Activated naive CD8-positive, alpha-beta T cell treated with anti-CD3 and anti-CD28 coated beads, Interleukin-2, amount 10 ng/mL, durations not matched to agents 7 days and 5 days (primary cell): ENCODE measurements at places on chromosomes 16 and 17.

DNA sequence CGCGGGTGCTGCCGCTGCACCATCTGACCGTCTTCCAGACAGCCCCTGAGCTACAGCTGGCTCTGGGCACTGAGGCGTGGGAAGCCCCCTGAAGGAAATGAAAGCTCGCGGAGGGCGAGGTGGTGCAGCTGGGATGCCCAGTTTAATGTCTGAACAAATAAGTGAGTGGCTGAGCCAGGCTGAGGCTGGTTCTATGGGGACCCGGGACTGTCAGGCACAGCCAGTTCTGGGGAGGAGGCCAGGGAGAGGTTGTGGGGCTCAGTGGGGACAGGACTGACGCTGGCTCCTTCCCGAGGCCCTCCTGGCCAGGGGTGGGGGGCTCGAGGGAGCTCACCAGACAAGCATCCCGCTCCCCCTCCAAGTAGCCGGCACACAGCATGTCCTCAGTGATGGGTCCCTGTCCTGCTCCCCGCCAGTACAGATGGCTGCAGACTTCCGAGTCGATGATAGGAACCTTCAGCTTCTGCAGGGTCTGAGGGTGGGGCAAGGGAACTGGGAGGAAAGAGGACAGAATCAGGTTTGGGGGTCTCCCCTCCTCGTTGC is 4.4 kb downstream of the PRSS22 start:
- H3K27ac ChIP-seq, result no peak overlapping the region
- peaks cover 3% of the 10 kb centered on the region for H3K4me1 ChIP-seq
- peaks cover 13% of the 10 kb centered on the region for H3K27me3 ChIP-seq
- no peak overlapping the region for H3K4me3 ChIP-seq
- no peaks in the 10 kb centered on the region for H3K36me3 ChIP-seq

DNA sequence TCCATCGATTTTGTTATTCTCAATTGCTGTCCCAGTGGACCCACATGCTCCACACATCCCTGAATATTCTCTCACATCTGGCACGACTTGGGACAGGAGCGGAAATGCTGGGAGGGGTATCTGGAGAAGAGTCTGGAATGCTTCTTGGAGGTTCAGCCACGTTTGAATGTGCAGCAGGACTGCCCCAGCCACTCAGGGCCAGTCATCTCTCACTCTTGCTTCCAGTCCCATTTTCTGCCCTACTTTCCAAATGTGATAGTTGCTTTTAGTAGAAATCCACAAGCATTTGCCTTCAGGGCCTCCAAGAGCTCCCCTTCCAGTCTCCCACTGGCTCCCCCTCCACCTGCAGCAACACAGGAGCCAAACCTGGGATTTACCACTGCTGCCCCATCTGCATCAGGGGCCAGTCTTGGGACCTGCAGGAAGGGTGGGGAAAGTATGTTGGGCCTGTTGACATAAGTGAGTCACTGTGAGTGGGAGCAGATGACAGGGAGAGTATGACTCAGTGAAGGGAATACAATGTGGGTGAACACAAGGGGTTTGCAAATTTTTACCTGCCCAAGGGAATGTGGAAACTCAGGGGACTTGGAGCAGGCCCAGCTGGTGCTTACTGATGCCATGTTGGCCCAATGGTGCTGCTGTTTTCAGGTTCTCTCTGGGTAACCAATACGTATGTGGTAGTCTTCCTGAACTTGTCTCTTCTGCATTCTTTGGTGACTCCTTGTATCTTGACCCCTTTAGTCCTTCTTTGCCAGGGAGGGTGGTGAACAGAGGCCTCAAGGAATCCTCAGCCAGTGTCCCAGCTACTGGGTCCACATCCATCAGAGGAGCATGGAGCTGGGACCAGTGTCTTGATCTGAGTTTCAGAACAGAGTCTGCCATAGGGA is 78.8 kb upstream of the CRHR1 start:
- DNase-seq, result no peak
- H3K27ac ChIP-seq, result no peak overlapping the region
- peaks cover 24% of the 10 kb centered on the region for H3K27me3 ChIP-seq
- no peak overlapping the region for H3K4me3 ChIP-seq

GRCh38 chr16:85175724-85176233 is 63.5 kb upstream of the CIBAR2 start:
- DNase-seq, result no peak
- peaks cover 49% of the 10 kb centered on the region for H3K27me3 ChIP-seq
- no peak overlapping the region for H3K27ac ChIP-seq
- H3K4me1 ChIP-seq, result no peaks in the 10 kb centered on the region

DNA sequence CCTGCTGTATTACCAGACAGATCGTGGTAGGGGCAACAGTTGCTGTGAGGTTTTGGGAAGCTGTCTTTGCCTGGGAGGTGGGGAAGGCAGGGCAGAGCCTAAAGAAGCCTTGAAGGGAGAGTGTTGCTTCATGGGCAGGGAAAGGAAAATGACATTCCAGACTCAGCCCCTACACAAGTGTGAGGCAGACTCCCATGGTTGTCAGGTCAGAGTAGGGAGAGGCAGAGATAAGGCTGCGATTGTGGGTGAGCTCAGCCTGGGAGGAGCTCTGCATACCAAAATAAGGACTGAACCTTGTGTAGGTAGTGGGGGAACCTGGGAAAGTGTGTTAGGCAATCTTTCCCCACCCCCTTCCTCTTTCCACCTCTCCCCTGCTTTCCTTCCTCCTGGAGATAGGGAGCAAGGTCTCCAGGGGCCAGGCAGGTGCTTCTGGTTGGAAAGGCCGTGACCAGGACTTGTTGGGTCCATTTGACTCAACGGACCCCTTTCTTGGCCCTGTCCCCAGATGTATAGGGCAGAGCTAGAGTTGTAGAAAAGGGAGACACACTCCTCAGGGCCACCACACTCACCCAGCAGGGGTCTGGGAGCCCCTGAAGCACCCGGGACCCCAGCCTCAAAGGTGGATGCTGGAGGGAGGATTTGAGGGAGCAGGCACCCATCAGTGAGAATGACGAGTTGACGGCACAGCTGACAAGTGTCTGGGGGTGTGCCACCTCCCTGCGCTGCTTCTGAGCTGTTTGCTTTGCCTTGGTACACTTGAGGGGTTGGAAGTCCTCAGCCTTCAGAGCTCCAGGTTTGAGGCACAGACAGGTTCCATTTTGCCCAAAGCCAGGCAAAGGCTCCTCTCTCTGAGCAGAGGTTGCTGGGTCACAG is 18.5 kb upstream of the TOB1 start:
- peaks cover 18% of the 10 kb centered on the region for H3K27me3 ChIP-seq
- H3K27ac ChIP-seq, result no peak overlapping the region
- H3K4me1 ChIP-seq, result peaks cover 18% of the 10 kb centered on the region

DNA sequence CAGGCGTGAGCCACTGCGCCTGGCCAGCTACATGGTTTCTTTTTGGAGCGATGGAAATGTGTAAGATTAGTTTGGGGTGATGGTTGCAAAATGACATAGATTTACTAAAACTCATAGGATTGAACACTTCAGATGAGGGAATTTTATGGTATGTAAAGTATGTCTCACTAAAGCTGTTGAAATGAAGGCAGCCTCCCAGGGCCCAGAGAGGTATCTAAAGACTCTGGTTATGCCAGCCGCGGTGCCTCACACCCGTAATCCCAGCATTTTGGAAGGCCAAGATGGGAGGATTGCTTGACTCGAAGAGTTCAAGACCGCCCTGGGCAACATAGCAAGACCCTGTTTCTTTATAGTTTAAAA is 254.9 kb downstream of the PARN start:
- H3K4me3 ChIP-seq, result no peak overlapping the region
- H3K36me3 ChIP-seq, result no peaks in the 10 kb centered on the region
- no peaks in the 10 kb centered on the region for H3K27me3 ChIP-seq
- peaks cover 4% of the 10 kb centered on the region for H3K4me1 ChIP-seq

GRCh38 chr16:66950971-66951790 is 9.9 kb upstream of the CES3 start:
- H3K4me3 ChIP-seq, result no peak overlapping the region
- H3K36me3 ChIP-seq, result no peaks in the 10 kb centered on the region
- H3K27me3 ChIP-seq, result peaks cover 48% of the 10 kb centered on the region
- H3K27ac ChIP-seq, result no peak overlapping the region
- H3K4me1 ChIP-seq, result peaks cover 9% of the 10 kb centered on the region

DNA sequence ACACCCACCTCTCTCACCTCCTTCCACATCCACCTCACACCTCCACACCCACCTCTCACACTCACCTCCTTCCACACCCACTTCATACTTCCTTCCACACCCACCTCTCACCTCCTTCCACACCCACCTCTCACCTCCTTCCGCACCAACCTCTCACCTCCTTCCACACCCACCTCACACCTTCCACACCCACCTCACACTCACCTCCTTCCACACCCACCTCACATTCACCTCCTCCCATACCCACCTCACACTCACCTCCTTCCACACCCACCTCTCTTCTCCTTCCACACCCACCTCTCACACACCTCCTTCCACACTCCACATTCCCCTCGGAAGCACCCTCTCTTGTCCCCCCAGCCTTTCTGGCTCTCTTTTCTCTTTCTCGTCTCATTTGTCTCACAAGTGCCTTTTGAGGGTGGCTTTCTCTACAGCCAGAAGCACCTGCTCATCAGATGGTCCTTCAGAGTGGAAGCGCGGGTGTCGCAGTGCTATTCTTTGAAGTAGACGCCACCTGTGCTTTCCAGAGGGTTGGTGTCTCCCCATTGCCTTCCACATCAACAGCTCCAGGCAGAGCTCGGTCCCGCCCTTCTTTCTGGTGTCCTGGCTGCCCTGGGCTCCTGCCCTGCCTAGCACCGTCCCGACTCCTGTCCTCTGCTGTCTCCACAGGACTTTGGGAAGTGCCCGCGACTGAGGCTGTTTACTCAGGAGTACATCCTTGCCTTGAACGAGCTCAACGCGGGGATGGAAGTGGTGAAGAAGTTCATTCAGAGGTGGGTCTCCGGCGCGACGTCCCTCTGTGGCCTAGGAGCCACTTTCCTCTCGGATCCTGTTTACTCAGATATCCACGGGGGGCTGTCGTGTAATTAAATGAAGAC is 109.4 kb upstream of the PLCG2 start:
- peaks cover 6% of the 10 kb centered on the region for H3K4me1 ChIP-seq
- no peak overlapping the region for H3K27ac ChIP-seq
- DNase-seq, result no peak
- no peak overlapping the region for H3K4me3 ChIP-seq
- no peaks in the 10 kb centered on the region for H3K27me3 ChIP-seq
- H3K36me3 ChIP-seq, result peaks cover 38% of the 10 kb centered on the region

GRCh38 chr16:86064431-86065250 is 165.7 kb downstream of the IRF8 start:
- no peaks in the 10 kb centered on the region for H3K4me1 ChIP-seq
- no peak overlapping the region for H3K27ac ChIP-seq
- DNase-seq, result no peak
- H3K36me3 ChIP-seq, result no peaks in the 10 kb centered on the region
- no peak overlapping the region for H3K4me3 ChIP-seq

DNA sequence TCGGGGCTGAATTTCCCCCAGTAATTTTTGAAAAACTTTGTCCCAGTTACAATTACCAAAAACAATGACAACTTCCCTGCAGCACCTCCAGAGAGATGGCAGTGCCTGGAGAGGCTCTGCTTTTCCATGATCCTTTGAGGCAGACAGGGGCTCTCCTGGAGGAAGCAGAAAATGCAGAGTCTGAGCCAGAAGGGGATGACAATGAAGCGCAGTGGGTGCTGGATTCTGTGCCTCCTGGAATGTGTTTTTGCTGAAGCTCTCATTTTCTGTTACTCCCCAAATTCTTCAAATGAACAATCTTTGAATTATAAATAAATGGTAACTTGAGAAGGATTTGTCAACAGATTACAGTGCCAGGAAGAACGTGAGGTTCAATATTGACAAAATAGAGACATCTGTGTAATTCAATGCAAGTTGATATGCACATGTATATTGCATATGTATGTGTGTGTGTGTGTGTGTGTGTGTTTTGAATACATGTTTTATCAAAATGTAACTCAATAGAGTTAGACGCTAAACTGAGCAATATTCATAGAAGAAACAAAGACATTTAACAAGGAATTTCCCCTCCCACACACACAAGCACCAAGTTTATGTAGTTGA is 9.7 kb upstream of the RUSF1 start:
- H3K4me1 ChIP-seq, result no peaks in the 10 kb centered on the region
- no peak for DNase-seq
- H3K27ac ChIP-seq, result no peak overlapping the region

DNA sequence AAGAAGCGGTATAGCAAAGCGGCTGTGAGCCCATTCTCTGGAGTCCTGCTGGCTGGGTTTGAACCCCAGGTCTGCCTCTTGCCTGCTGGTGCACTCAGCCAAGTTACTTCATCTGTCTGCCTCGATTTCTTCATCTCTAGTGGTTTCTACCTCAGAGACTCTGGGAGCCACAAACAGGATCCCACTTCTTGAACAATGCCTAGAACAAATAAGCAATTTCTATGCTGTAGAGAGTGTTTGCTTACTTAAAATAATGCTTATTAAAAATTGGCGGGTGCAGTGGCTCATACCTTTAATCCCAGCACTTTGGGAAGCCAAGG is 75.5 kb downstream of the CMIP start:
- H3K4me1 ChIP-seq, result peaks cover 55% of the 10 kb centered on the region
- peak overlapping the region; percentile 53 for H3K4me3 ChIP-seq
- no peak for DNase-seq
- peak overlapping the region; percentile 86 for H3K27ac ChIP-seq
- H3K36me3 ChIP-seq, result peaks cover 31% of the 10 kb centered on the region
